ENCODE measurements at places on chromosomes 5 and 9. TPM values are rescaled to one million over a fixed set of nuclear protein-coding genes. Genes with fewer than 3 reads are reported as not detected.

The FBN2 gene
- total RNA-seq = 3.6 TPM

- H3K27ac ChIP-seq = no peak overlapping the region
- H3K36me3 ChIP-seq = no peaks in the 10 kb centered on the region
- no peaks in the 10 kb centered on the region for H3K27me3 ChIP-seq
- H3K4me3 ChIP-seq = no peak overlapping the region
- peaks cover 14% of the 10 kb centered on the region for H3K4me1 ChIP-seq
These were observed 36.8 kb downstream of the PHF2 start for GRCh38 chr9:93613174-93613573.

GRCh38 chr5:155799308-155799707, 527.7 kb upstream of the SGCD start:
- DNase-seq = no peak
- H3K4me3 ChIP-seq = no peak overlapping the region
- H3K27me3 ChIP-seq = no peaks in the 10 kb centered on the region
- H3K27ac ChIP-seq = no peak overlapping the region
- no peaks in the 10 kb centered on the region for H3K36me3 ChIP-seq

DNA sequence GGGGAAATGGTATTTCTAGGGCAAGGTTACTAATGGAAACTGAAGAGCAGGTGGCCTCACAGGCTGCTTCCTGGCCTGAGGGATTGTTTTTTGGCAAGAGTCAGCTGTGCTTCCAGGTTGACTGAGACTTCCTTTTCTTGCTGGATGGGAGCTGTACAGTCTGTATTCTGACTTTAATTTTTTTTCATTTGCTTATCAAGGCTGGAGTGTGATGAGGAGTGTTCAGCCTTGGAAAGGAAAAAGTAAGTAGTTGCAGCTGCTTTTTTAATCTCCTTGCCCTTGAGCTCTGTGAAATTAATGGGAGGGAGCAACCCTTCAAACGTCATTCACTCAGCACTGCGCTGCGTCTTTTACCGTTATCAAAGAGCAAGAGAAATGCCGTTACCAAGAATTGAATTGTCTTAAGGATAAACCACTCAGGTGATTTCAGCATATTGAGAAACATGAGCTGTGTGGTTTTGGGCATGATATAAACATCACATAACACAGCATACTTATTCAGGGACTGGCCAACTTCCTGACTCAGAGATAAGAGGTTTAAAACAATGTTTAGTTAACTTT, 47.6 kb downstream of the AQP7 start:
- H3K36me3 ChIP-seq = peaks cover 41% of the 10 kb centered on the region
- no peak overlapping the region for H3K4me3 ChIP-seq
- DNase-seq = no peak
- H3K4me1 ChIP-seq = peaks cover 17% of the 10 kb centered on the region
- H3K27ac ChIP-seq = peak overlapping the region; percentile 59

DNA sequence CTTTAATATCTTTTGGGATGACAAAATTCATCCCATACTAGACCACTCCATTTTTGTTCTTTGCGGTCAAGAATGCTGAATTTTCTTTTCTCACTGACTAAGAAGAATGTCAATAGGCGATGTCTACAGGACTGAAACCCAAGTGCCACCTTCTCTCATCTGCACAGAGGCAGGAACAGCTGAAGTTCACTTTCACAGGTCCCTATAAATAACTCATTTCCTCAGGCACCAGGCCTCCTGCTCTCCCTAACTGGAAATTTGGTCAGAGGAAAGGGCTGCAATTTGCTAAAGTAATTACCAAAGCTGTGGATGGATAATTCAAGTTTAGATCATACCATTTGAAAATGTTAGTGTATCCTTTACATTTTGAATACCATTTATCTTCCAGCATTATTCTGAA, 142.9 kb downstream of the DIRAS2 start:
- no peaks in the 10 kb centered on the region for H3K4me1 ChIP-seq
- no peak for DNase-seq
- H3K4me3 ChIP-seq = no peak overlapping the region
- H3K36me3 ChIP-seq = no peaks in the 10 kb centered on the region
- no peaks in the 10 kb centered on the region for H3K27me3 ChIP-seq
- no peak overlapping the region for H3K27ac ChIP-seq
